ENCODE measurements at places on chromosomes 2 and 18.
A peak's percentile ranks its signal among the peaks of the same experiment; 100 is the strongest.

DNA sequence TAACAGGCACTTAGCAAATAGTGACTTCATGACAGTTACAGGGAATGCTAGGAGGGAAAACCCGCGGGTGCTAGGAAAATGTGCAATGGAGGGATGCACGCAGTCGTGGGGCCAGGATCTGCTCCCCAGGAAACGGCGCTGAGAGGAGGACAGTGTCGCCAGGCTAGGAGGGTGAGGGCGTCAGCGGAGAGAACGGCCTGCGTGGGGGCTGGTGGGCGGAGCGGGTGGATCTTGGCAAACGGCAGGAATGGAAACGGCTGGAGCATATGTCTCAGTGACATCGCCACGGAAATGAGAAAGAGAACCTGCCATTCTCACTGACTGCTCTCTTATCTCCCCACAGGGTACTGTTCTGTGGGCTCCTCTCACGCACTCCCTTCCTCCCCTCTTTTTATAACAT is 478.5 kb upstream of the ID2 start:
- no peak for DNase-seq

DNA sequence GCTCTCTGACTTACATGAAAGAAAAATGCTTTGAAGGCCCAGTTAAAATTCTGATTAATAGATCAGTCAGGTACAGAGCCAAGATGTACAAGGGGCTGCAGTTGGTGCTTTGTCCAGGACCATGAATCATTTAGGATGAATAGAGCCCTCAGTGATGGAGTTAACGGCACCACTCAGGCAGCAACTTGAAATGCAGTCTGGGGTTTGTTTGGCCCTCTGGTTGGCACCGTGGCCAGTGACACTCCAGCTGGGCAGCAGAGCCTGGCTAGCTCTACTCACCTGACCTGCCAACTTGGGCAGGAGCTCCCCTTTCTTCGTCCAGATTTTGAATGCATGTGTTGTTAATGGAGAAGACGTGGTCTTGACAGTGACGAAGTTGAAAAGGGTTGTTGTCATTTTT is 493.0 kb upstream of the ACVR2A start:
- peak; percentile 40 for DNase-seq

GRCh38 chr2:33013684-33014110 is 66.9 kb downstream of the LTBP1 start:
- DNase-seq, result no peak

- no peak for DNase-seq
Observed at GRCh38 chr2:224764565-224765236, 48.5 kb upstream of the CCDC195 start.

DNA sequence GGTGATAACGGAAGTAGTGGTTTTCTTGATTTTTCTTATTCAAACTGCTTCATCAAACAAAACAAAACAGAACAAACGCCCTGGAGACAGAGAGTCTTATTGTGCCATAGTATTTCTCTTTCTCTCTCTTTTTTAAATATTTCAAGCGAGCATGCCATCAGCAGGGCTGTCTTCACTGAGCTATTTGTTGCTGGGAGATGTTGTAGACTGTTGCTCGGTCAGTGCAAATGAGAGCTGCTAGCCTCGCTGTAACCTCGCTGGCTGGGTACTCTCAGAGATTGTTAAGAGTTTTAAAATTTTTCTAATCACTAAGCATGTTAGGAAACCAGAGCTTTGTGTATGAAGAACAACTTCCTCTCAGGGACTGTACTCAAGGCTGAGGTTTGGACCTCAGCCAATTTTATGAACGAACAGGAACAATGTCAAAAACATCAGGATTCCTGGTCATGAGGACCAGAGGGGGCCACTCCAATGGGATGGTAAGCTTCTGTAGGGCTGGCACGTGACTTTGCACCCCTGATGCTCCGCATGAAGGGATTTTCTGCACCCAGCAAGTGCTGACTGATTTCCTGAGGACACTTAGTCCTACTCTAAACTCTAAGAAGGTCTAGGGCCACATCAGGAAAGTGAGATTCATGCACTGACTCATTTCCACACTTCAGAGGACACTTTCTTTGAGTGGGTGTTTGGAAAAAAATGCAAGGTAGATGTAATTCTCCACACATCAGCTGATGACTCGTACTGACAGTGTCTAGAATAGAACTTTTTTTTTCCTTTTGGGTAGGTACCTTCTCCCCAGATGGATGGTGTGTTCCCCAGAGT is 59.8 kb upstream of the IL1R1 start:
- DNase-seq, result no peak

DNA sequence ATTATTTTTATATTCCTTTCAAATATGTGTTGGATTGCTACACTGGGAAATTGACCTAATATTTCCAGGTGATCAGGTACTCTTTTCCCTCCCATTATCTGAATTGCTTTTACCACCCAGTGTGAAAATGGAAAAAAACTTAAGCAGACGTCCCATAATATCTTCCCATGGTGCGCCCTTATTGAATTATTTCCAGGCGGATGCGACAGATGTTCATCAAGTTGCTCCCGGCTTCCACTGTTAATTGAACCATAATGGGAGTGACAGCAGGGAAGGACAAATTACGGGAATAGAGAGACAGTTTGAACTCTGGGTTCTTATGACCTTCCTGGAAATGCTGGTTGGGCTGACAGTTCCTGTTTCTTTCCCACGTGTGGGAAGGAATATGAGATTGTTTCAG is 93.3 kb downstream of the THSD7B start:
- no peak for DNase-seq

- no peak for DNase-seq
Observed at GRCh38 chr2:31957354-31958139, 53.3 kb downstream of the MEMO1 start.

DNA sequence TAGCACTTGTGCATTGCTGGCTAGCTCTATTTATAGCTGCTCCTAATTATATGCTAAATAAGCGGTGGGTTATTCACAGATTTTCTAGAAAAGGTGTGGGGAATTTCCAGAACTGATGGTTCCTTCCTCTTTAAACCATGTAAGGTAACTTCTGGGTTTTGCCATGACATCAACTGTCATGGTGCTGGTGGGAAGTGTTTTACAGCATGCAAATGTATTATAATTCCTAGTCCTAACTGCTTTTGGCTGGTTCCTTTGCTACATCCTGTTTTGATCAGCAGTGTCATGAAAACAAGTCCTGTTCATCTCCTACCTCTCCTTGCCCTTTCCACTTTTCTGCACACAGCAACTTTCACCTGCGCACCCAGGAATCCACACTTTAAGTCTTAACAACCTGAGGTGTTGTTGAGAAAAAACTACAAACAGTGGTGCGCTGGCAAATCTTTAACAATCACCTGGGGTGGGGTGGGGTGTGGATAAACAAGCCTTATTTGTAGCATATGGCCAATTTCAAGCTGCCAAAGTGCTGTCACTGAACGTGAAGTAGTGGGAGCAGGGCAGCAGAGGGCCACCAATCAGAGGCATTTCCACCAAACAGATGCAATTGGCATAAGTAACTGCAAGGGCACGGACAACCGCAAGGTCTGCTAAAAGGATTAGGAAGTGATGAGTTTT is 33.4 kb upstream of the SKOR2 start:
- DNase-seq, result no peak

- peak; percentile 35 for DNase-seq
Observed at GRCh38 chr2:172307800-172308199, 119.6 kb upstream of the ITGA6 start.

GRCh38 chr2:64692401-64692800 is 38.7 kb upstream of the SERTAD2 start:
- DNase-seq, result no peak

DNA sequence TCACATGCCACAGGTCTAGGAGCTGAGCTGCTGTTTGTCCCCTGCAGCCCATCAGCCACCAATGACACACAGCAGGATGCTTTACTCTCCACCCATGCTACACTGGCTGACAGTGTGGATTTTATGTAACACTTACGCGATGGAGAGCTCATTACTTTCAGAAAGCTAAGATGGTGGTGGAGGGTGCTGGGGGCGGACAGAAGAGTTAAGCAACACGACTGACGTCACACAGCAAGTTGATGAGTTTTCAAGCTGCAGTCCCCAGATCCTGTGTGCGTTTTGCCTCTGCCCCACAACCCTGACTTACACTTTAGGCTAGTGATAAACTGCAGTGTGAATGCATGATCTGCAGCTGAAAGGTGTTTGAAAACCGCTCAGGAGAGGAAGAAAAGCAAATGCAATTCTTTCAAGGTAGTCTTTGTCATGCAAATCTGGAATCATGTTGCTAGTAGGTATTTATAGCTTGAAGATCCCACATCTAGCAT is 42.4 kb downstream of the MRPS5 start:
- no peak for DNase-seq

- DNase-seq, result no peak
Observed at GRCh38 chr2:201223089-201224073, 37.0 kb upstream of the CASP8 start.

DNA sequence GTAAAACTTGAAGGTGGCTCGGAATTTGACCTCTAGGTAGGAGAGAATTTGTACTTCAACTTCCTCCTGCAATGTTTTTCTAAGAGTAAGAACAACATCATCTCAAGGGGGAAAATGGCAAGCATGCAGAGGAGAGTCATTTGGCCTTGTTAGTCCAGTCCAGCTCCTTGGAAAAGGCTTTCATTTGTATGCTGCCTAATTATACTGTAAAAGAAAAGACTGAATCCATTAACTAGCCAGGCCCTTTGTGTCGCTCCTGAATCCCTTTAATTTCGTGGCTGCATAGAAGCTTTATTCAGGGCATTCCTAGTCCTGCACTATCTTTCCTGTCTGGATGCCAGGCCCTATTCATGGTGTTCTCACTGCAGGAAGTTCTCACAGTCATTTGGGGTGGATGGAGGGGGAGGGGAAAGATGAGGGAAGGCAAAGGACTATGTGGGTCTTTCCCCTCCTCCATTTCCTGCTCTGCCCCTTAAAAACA is 36.0 kb downstream of the PHLPP1 start:
- peak; percentile 66 for DNase-seq

Data from NCI-H146 (cell line).